Peyer's patch (tissue), 4 donors: ENCODE measurements at places on chromosomes 6 and 20.
A peak's percentile ranks its signal among the peaks of the same experiment; 100 is the strongest.

GRCh38 chr6:151186804-151187330 is 52.9 kb upstream of the AKAP12 start:
- no peak for DNase-seq

GRCh38 chr6:70666706-70667105 is 977 bp upstream of the SMAP1 start:
- DNase-seq = no peak

DNA sequence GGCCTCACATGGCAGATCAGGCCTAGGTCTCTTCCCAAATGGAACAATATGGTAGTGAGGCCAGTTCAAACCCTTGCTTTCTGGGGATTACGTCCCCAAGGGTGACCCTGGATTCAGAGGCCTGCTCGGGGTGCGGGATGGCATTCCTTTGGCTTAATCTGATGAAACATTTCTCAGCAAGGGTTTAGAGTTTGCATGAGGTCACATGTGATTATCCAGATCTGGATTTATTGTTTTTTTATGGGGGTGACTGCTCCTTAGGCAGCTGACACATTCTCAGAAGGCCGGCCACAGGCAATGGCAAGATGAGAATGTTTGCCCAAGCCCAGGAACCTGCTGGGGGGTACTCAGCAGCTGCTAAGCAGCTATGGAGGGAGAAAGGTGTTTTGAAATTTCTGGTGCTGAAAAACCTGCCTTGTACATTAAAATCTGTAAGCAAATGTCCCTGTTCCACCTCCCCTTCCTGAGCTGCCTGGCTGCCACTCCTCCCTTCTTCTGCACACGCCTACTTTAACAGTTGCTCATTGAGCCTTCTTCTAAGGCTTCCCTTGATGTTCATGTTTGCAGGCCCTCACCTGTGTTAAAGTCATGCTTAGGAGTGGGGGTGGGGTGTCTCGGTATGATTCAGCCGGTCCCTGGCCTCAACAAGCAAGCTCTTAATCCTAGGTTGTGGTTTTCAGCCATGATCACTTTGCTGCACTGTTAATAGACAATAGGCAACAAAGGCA is 37.9 kb upstream of the FUCA2 start:
- no peak for DNase-seq

DNA sequence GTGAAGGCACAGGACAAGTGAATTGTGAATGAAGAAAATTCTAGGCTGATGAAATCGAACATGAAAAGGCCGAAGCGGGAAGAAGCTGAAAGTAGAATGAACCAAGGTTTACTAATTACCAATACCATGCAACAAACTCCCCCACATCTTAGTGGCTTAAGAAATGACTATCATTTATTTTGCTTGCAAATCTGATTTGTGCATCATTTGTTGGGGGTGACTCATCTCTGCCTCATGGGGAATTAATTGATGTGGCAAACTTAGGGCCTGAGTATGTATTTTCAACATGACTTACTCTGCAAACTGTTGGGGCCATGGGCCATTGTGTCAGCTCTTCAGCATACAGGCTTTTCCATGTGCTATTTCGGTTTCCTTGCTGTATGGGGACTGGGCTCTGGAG is 26.8 kb downstream of the PPP1R14C start:
- DNase-seq = no peak

DNA sequence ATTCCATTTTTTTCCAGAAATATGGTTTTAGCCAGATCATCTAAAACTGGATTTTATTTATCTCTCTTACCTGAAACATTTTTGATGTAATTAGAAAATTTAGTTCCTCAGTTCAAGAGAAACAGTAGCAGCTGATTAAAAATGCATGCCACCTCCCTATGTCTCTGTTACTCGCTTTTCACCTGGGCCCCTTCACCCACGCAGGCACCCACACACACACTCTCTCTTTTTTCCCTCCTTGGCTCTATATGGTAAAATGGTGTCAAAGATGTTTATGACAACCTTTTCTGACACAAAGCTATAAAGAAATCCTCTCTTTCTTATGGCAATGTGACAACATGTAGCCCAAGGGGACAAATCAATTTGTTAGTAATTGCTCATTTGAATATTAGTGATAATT is 5.8 kb upstream of the SGK1 start:
- DNase-seq = no peak

DNA sequence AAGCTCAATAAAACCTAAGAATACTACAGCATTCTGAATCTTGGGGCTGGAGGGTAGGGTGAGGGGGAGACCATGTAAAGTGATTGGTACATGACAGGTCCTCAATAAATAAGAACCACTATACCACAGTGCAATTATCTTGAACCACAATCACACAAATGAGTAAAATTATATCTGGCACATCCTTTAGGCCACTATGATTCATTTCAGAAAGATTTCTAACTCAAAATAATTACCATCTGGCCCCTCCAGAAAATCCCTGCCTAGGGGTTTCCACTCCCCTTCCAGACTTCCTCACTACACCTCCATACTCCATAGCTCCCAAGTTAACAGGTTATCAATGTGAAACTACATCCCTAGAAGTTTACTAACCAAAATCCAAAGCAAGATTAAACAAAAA is 19.7 kb downstream of the AKIRIN2 start:
- no peak for DNase-seq

DNA sequence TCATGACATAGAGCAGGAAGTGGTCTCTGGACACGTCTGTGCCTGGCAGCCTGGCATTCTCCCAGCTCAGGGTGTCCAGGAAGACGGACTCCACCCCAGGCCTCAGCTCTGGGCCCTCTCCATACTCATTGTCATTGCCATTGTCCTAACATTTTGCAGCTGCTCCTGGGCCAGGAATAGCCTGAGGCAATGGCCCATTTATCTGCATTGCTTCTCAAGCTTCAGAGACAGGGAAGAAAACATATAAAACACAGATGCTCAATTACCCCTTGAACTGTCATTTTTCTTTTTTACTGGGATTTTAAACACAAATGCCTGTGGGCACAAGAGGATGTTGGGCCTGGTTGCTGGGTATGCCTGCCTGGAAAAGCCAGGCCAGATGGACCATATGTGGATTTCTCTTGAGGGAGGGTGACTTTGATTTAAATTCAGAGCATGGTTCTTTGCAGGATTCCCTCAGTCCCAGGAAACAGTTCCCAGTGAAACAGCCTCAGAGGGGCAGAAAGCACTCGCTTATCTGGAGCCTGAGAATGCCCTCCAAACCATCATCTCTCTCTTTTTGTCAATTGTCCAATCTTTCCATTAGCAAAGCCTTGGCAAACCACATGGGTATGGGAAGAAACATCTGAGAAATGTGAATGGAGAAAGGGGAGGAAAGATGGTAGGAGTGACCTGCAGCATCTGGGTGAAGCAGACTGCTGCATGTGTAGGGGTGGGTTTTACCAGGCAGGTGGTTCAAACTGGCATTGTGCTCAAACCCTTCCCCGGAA is 17.9 kb downstream of the LAMP5 start:
- no peak for DNase-seq

DNA sequence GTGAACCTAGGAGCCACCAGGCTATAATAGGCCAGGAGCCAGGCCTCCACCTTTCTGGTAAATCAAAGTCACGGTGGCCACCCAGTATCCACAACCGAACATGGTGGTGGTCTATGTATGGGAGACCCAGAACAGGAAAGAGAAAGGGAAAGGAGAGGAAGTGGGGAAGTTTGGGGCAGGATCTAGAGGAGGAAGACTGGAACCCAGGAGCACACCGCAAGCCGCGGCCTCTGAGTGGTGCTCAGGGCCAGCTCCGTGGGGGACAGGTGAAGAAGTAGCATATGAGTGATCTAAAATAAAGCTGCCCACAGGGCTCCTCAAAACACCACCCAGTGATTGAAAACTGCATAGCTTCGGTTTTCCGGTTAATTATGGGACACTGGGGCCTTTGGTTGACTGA is 214.8 kb downstream of the ZDHHC14 start:
- DNase-seq = no peak

- DNase-seq = no peak
Measured at GRCh38 chr6:170134471-170135440, 156.1 kb downstream of the DLL1 start.

- DNase-seq = no peak
Measured at GRCh38 chr20:5969348-5969935, 19.0 kb downstream of the MCM8 start.

GRCh38 chr6:13305791-13306190 is 22.5 kb downstream of the TBC1D7 start:
- no peak for DNase-seq

DNA sequence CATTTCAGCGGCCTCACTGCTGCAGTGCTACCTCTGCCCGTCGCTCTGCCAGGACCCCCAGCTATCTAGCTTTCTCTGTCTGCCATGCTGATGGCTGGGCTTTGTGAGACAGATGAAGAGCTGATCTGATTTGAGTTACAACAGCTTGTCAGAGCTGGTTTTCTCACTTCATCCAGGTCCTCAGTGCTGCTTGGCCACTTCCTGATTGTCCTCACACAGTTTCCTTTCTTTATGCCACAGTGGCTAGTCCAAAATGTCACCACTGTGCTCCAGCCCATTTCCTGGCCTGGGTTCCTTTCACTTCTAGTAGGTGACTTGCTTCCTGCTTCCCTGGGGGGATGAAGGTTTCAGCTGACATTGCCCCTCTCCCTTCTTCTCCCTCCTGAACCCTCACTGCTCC is 35.4 kb downstream of the FNDC1 start:
- DNase-seq = no peak

DNA sequence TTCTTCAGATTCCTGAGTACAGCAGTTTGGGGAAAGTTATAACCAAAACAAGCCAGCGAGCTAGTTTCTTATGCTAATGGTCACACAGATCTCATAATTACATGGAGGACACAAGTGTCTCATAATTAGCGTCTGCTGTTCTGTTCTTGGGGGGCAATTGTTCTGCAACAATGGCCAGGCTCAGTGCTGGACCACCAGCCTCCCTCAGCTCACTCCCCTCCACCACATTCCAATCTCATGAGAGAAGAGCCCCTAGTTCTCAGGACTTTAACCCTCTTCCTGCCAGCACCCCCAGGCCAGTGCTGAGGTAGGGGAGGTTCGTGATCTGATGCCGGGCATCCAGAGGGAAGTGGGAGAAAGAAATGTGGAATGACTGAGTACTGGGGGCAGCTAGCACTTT is 20.2 kb upstream of the TOX2 start:
- no peak for DNase-seq

GRCh38 chr6:7467007-7467897 is 74.2 kb upstream of the DSP start:
- DNase-seq = peak; percentile 83

- no peak for DNase-seq
Measured at GRCh38 chr6:21900730-21901129, 307.2 kb downstream of the SOX4 start.

DNA sequence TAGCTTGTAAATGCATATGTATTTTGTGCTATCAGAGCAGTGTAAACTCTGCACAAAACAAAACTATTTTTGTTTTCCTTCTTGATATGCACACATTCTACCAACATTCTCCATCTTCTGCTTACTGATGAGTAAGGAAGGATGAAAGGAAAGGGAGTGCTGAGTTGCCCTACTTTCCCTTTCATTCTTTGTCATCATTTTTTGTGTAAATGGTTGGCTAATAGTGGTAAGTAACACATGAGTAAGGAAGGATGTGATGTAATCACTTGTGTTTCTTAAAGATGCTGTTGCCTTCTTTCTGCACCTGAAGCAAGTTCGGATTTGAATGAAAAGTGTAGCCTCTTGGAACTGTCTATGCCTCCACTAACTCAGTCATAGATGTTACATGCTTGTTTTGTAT is 4.6 kb upstream of the REV3L start:
- DNase-seq = no peak

DNA sequence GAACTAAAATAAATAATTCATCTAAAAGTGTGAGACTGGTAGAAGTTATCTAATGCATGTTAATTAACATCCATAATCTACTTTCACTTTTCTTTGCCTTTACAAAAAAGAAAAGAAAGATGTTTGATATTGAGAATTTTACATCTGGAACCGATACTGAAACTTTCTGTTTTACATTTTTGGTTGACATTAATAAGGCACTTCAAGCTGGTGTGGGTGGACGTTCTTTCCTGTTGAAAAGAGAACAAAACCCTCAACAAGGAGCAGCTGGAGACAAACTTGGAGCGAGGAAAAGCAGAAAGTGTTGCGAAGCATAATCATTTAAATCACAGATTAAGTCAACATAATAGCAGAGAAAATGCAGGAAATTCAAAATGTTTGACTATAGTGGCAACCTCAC is 575.2 kb upstream of the ADGRB3 start:
- DNase-seq = no peak

DNA sequence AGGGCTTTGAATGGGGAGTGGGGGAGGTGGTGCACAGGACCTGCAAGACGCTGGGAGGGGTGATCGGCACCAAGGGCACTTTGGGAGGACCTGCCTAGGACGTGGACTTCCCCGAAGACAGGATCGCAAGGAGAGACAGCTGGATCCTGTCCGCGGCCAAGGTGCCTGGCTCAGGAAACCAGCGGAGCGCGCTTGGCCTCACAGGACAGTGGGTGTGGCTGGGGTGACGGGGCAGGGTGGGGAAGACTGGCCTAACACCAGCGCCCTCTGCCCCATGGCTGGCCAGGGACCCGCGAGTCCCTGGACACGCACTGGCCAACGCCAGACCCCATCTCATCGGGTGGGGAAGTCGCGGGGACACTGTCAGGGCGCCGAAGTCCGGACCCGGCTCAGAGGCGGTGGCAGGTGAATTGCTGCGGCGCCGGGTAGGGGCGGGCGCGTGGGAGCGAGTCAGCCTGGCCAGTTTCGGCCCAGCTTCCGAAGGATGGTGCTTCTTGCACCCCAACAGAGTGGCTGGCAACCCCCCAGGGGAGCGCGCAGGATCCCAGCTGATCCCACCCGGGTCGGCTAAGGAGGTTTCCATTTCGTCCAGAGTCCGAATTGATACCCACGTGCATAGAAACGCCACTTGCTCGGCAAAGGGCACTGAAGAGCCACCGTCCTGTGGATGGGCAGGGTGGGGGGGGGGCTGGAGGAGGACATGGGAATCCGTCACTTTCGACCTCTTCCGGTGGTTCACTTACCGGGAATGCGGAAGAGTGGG is 785 bp upstream of the THBD start:
- DNase-seq = no peak

- no peak for DNase-seq
Measured at GRCh38 chr6:36793913-36794712, 45.1 kb downstream of the CPNE5 start.

GRCh38 chr6:106446983-106447382 is 86.5 kb downstream of the CRYBG1 start:
- no peak for DNase-seq

GRCh38 chr6:41545247-41545702 is 906 bp upstream of the FOXP4 start:
- DNase-seq = no peak

GRCh38 chr6:30742316-30743098 is at the start of gene FLOT1:
TSS of gene FLOT1 (minus strand) at chr6:30742687. CDS start at chr6:30742189, 498 bp downstream.
- DNase-seq = peak; percentile 94

DNA sequence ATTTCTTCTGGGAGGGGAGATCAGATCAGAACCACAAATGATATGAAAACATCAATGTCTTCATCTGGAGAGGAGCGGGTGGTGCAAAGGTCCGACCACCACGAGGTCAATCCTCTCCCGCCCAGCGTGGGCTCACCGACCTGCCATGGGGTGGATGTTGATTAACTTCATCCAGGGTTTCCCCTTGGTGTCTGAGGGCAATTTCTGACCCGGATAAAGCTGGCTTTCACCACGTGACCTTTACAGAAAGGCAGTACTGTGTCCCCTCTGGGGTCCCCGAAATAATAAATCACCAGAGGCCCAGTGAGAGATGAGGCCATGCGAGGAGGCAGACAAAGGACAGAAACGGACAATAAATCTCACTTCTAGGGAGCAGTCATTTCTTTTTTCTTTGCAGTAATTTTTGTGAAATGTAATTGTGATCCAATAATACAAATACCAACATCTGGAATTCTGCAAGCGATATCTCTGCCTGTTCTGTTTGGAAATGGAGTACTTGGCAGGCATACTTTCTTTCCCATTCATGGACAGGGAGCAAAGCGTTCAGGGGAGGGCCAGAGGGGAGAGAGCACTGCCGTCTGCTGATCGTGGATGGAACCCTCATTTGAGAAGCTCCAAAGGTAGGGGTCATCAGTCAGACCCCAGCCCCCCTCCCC is 55.1 kb upstream of the APCDD1L start:
- DNase-seq = no peak
